Bronchial epithelial cell (primary cell): ENCODE measurements at places on chromosomes 13 and 19. TPM values are rescaled to one million over a fixed set of nuclear protein-coding genes. Genes with fewer than 3 reads are reported as not detected.

The RPS5 gene
- total RNA-seq: 3,518 and 4,823 TPM in 2 replicates

The ZNF878 gene
- total RNA-seq: 0.13 TPM in 1 of 2 replicates, not detected in the other

The UBE2L5 gene
- total RNA-seq: not detected in 2 replicates

The PRR19 gene
- total RNA-seq: not detected in 2 replicates

The PEX11G gene
- 2.1 and 3.8 TPM in 2 replicates for total RNA-seq

The FFAR2 gene
- not detected in 2 replicates for total RNA-seq

The ADPRHL1 gene
- 0.26 and 1.0 TPM in 2 replicates for total RNA-seq

The PSG11 gene
- not detected in 2 replicates for total RNA-seq
